Suprapubic skin (tissue), 4 donors: ENCODE measurements at places on chromosomes 6 and 20.
A peak's percentile ranks its signal among the peaks of the same experiment; 100 is the strongest.

- H3K4me3 ChIP-seq: no peak overlapping the region
- no peak for DNase-seq
- H3K27ac ChIP-seq: no peak overlapping the region
- H3K36me3 ChIP-seq: no peaks in the 10 kb centered on the region
These were observed 149.1 kb downstream of the BMP7 start for GRCh38 chr20:57117296-57117695.

DNA sequence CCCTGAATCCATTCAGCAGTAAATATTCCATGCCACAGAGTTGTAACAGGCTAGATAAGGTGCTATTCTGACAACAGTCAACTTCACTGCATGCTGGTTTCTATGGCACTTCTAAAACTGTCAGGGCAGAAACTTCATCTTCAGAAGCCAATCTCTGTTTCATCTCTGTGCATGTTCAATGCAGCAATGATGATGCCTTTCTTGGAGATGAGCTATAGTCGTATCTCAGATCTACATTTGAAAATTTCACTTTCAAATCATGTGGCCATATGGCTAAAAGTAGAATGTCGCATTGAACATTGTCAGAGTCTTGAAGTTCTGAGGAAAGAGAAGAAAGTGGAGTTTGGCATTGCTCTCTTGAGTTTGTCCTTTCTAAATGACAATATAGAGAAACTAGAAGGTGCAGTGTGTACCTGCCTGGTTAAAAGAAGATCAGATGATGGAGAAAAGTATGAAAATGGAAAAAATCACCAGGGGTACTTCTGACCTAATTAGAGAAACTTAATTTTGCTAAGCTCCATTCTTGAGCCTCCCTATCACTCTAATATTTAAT, 49.0 kb upstream of the VSTM2L start:
- no peak for DNase-seq
- no peak overlapping the region for H3K27ac ChIP-seq
- H3K4me1 ChIP-seq: no peaks in the 10 kb centered on the region
- no peak overlapping the region for H3K4me3 ChIP-seq
- no peaks in the 10 kb centered on the region for H3K27me3 ChIP-seq

DNA sequence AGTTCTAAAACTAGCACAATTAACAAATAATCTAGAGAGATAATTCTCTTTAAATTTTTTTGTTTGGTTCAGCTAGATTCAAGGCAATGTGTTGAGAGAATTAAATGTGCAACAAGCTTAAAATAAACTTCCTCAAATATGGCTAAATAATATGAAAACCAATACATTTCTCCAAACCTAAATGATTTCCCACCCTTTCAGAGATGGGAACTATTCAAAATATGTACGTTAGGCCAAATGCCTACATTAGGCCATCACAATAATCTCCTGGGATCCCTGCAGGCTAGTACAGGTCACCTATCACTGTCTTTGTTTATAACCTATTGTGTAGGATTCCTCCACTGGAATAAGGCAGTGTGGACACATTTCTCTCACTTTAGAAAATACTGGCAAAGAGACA, 1.7 kb downstream of the FAXC start:
- no peaks in the 10 kb centered on the region for H3K36me3 ChIP-seq
- H3K4me3 ChIP-seq: no peak overlapping the region
- no peak overlapping the region for H3K27ac ChIP-seq
- DNase-seq: no peak
- H3K4me1 ChIP-seq: peaks cover 13% of the 10 kb centered on the region

GRCh38 chr6:106360989-106361430, 493 bp downstream of the CRYBG1 start:
- peak overlapping the region; percentile 47 for H3K27ac ChIP-seq
- H3K27me3 ChIP-seq: peaks cover 25% of the 10 kb centered on the region
- peak overlapping the region; percentile 63 for H3K4me3 ChIP-seq
- peak; percentile 64 for DNase-seq

DNA sequence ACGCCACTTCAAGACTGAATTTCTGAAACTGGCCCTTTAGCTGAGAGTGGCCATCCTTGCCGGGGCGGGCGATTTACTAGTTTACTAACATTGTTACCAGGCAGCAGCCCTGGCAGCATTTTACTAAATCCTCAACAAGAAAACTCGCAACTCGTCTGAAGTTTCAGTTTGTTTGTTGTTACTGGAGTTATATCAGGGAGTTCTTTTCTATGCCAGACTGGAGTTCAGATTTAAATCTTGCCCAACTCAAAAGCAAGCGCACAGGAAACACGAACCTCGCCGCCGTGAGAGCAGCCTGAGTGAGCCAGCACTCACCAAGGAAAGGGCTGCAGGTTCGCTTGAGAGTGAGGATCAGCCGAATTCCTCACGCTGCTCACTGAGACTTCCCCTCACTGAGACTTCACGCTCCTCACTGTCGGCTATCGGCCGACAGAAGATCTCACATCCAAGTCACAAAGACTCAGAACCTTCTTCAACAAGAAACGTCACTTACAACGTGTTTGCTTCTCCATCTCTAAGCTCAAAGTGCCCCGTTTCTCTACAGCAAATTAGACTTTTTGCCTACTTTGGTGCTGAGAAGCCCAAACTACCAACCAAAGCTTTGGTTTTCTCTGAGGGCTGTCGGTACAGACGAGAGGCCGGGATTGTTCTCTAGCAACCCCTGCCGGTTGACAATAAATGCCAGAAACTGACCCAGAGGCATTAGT, 78.9 kb downstream of the OLIG3 start:
- H3K27me3 ChIP-seq: peaks cover 11% of the 10 kb centered on the region
- DNase-seq: no peak
- peak overlapping the region; percentile 48 for H3K4me3 ChIP-seq
- peaks cover 17% of the 10 kb centered on the region for H3K4me1 ChIP-seq
- no peaks in the 10 kb centered on the region for H3K36me3 ChIP-seq

DNA sequence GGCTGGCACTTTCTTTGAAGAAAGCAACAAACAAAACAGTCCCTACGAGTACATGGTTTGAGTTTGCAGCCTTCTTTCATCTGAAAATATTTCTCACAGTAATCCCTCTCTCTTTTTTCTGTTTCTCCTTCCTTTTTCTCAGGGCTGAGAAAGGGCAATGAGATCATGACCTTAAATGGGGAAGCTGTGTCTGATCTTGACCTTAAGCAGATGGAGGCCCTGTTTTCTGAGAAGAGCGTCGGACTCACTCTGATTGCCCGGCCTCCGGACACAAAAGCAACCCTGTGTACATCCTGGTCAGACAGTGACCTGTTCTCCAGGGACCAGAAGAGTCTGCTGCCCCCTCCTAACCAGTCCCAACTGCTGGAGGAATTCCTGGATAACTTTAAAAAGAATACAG, 80.7 kb upstream of the CLDN20 start:
- H3K27me3 ChIP-seq: no peaks in the 10 kb centered on the region
- peaks cover 18% of the 10 kb centered on the region for H3K4me1 ChIP-seq
- DNase-seq: no peak
- no peak overlapping the region for H3K4me3 ChIP-seq
- no peaks in the 10 kb centered on the region for H3K36me3 ChIP-seq
- H3K27ac ChIP-seq: no peak overlapping the region

- no peak overlapping the region for H3K4me3 ChIP-seq
- H3K4me1 ChIP-seq: peaks cover 72% of the 10 kb centered on the region
- H3K36me3 ChIP-seq: no peaks in the 10 kb centered on the region
- no peaks in the 10 kb centered on the region for H3K27me3 ChIP-seq
- no peak for DNase-seq
- H3K27ac ChIP-seq: no peak overlapping the region
These were observed 9.5 kb downstream of the ARID1B start for GRCh38 chr6:156786652-156787051.

DNA sequence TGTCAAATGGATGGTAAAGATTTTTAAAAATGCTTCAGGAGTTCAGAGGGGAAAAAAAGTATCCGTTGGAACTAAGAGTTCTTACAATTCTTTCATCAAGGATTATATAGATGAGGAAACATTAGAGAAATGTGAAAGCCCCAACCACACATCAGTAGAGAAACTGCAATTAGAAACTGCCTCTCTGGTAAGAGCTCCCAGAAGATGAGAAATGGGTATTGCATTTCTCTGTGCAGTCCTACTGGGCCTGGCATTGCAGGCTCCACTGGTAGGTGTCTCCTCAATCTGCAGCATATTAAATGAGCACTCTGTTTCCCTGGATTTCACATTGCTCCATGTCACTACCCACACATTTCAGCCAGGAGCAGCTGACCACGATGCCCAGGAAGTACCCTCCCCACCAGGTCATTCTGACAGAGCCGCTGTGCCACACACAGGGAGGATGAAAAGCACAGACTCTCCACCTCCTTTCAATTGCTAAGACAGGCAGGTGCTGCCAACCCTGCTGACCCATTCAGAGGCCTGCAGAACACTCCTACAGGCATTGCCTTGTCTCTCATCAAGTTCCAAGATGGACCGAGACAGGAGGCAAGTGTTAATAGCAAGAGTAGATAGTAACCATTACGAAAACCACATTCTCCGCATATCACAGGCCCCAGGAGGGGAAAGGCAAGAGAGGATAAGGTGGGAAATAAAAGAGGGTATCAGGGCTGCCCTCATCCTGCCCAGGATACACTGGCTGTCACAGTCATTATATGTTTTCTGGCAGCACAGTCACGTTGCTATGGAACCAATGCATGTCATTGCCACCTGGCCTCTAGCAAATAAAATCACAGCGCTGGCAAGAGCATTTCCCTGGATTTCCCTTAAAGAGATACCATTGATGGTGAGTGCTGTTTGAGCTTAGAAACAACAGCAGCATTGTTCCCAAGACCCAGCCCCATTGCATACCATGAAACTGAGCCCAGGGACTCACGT, 241.7 kb downstream of the ATXN1 start:
- H3K36me3 ChIP-seq: peaks cover 17% of the 10 kb centered on the region
- no peak overlapping the region for H3K27ac ChIP-seq
- no peaks in the 10 kb centered on the region for H3K27me3 ChIP-seq
- no peaks in the 10 kb centered on the region for H3K4me1 ChIP-seq
- no peak for DNase-seq

DNA sequence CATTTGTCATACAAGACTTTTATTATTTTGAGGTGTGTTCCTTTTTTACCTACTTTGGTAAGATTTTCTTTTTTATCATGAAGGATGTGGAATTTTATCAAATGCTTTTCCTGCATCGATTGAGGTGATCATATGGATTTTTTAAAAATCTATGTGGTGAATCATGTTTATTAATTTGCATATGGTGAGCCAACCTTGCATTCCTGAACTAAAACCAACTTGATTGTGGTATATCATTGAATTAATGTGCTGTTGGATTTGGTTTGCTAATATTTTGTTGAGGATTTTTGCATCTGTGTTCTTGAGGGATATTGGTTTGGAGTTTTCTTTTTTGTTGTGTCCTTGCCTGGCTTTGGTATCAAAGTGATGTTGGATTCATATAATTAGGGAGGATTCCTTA, 848.1 kb upstream of the EYS start:
- H3K27me3 ChIP-seq: no peaks in the 10 kb centered on the region
- H3K36me3 ChIP-seq: no peaks in the 10 kb centered on the region
- H3K4me3 ChIP-seq: no peak overlapping the region
- no peak overlapping the region for H3K27ac ChIP-seq
- H3K4me1 ChIP-seq: no peaks in the 10 kb centered on the region

GRCh38 chr6:32662099-32662498, 4.4 kb downstream of the HLA-DQB1 start:
- H3K36me3 ChIP-seq: no peaks in the 10 kb centered on the region
- no peak for DNase-seq
- no peaks in the 10 kb centered on the region for H3K4me1 ChIP-seq
- no peak overlapping the region for H3K27ac ChIP-seq
- H3K27me3 ChIP-seq: no peaks in the 10 kb centered on the region
- H3K4me3 ChIP-seq: no peak overlapping the region

GRCh38 chr6:5215799-5216198, 45.0 kb downstream of the LYRM4 start:
- no peak for DNase-seq
- H3K27ac ChIP-seq: no peak overlapping the region
- H3K4me3 ChIP-seq: no peak overlapping the region
- no peaks in the 10 kb centered on the region for H3K27me3 ChIP-seq
- peaks cover 11% of the 10 kb centered on the region for H3K36me3 ChIP-seq

- DNase-seq: no peak
- H3K4me1 ChIP-seq: peaks cover 24% of the 10 kb centered on the region
- H3K27ac ChIP-seq: no peak overlapping the region
- H3K36me3 ChIP-seq: peaks cover 4% of the 10 kb centered on the region
- no peak overlapping the region for H3K4me3 ChIP-seq
These were observed 327.2 kb downstream of the ZFAND3 start for GRCh38 chr6:38146734-38147027.

DNA sequence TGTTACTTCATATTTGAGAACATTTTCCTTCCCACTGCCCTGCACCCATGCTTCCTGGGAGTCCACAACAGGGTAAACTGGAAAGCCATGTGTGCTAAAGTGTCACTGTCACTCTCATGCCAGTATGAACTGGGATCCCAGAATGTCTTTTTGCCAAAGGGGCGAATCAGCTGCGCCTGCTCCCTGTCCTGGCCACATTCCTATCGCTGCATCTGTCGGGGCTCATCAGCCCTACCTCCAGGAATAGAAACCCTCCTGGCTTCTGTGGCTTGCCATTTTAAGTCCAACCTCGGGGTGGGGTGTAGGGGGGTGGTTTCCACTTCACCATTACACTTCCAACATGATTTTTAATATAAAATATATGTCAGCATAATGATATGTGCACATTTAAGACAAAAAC, 933 bp downstream of the KLHL31 start:
- no peak overlapping the region for H3K4me3 ChIP-seq
- peaks cover 7% of the 10 kb centered on the region for H3K27me3 ChIP-seq
- H3K27ac ChIP-seq: no peak overlapping the region
- no peaks in the 10 kb centered on the region for H3K4me1 ChIP-seq
- DNase-seq: no peak
- H3K36me3 ChIP-seq: no peaks in the 10 kb centered on the region

GRCh38 chr6:71336901-71337300, 48.3 kb downstream of the OGFRL1 start:
- no peak for DNase-seq
- H3K27me3 ChIP-seq: no peaks in the 10 kb centered on the region
- H3K4me3 ChIP-seq: no peak overlapping the region
- no peaks in the 10 kb centered on the region for H3K36me3 ChIP-seq
- peaks cover 4% of the 10 kb centered on the region for H3K4me1 ChIP-seq

DNA sequence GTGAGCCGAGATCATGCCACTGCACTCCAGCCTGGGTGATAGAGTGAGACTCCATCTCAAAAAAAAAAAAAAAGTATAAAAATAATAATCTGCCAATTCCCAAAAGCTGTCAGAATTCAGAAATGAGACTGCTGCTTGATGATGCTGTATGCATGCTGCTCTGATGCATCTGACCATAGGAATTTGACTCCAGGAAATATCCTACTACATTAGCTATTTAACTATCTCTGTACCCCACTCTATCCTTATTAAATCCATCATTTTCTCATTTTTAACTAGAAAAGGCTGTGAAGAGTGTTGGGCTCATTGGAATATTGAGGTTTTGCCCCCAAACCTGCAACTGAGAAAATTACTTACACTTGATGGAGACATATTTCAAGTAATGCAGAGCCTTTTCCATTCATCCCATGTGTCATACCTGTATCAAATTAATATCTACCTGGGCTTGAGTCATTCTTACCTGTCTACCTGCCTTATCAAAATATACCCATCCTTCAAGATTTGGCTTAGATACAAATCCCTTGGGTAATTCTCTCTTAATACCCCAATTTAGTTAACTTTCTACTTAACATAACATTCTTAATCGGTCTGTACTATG, 135.2 kb upstream of the PREP start:
- H3K27me3 ChIP-seq: no peaks in the 10 kb centered on the region
- no peaks in the 10 kb centered on the region for H3K36me3 ChIP-seq
- H3K4me3 ChIP-seq: no peak overlapping the region
- no peak overlapping the region for H3K27ac ChIP-seq
- peaks cover 5% of the 10 kb centered on the region for H3K4me1 ChIP-seq
- DNase-seq: no peak

GRCh38 chr20:57667388-57667787, 42.4 kb downstream of the PMEPA1 start:
- no peaks in the 10 kb centered on the region for H3K27me3 ChIP-seq
- peaks cover 20% of the 10 kb centered on the region for H3K4me1 ChIP-seq
